ENCODE measurements at places on chromosomes 3 and 15.

- no peak for DNase-seq
Measured at GRCh38 chr3:133937756-133938601, 42.3 kb upstream of the RAB6B start.

GRCh38 chr3:170585937-170586310 is at the start of gene SLC7A14:
Gene SLC7A14 (minus strand): TSS chr3:170586075. CDS start chr3:170526936, 59,139 bp downstream.
- DNase-seq = no peak

- no peak for DNase-seq
Measured at GRCh38 chr15:68207176-68207935, 2.2 kb upstream of the CALML4 start.

- DNase-seq = no peak
Measured at GRCh38 chr3:106268696-106269095, 399.9 kb upstream of the CBLB start.

DNA sequence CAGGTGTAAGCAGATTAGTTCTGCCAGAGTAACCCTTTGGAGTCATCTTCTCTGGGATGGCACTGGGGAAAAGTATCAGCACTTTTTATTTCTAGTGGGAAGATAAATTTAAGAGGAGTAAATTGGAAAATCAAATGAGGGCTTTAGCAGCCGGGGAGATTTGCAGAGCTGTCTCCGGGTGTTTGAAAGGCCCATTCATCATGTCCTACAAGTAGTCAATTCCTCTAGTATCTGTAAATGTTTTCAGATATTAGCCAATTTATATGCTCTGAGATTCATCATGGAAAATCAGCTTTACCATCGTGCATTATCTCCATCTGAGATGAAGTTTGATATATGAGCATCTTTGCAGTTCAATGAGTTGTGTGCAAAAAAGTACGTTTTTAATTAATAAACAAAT is 93.6 kb downstream of the CDIN1 start:
- DNase-seq = no peak

DNA sequence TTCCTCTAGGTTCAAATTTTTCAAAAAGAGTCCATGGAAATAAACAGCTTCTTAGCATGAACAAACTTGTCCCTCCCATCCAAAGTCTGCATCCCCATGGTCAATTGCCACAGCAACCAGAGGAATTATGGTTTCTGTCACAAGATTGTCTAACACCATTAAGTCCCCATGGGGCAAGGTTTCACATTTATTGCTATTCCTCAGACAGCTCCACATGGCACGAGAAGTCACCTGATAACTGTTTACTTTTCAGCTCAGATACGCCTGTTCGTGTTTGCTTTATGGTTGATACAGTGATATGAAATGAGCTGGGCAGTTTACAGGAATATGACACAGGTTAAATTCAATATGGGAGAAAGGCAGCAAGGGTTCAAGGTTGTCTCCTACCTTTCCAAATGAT is 37.9 kb upstream of the MUC13 start:
- no peak for DNase-seq

- no peak for DNase-seq
Measured at GRCh38 chr3:197024881-197025735, 4.5 kb downstream of the MELTF start.

GRCh38 chr3:18195836-18196235 is 229.3 kb downstream of the SATB1 start:
- no peak for DNase-seq

- no peak for DNase-seq
Measured at GRCh38 chr3:156749244-156749643, 74.9 kb downstream of the TIPARP start.

DNA sequence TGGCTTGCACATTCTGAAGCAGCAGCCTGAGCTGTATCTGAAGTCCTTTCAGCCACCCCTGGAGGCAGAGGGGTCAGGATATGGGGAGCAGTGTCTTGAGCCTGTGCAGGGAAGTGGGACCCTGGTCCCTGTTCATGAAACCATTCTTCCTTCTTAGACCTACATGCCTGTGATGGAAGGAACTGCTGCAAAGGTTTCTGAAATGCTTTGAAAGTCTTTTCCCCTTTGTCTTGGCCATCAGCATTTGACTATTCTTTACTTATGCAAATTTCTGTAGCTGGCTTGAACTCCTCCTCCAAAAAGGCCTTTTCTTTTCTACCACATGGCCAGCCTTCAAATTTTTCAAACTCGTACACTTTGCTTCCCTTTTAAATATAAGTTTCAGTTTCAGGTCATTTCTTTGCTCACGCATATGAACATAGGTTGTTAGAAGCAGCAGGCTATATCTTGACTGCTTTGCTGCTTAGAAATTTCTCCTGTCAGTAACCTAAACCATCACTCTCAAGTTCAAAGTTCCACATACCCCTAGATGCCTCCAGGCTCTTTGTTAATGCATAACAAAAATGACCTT is 62.3 kb downstream of the GALK2 start:
- no peak for DNase-seq

DNA sequence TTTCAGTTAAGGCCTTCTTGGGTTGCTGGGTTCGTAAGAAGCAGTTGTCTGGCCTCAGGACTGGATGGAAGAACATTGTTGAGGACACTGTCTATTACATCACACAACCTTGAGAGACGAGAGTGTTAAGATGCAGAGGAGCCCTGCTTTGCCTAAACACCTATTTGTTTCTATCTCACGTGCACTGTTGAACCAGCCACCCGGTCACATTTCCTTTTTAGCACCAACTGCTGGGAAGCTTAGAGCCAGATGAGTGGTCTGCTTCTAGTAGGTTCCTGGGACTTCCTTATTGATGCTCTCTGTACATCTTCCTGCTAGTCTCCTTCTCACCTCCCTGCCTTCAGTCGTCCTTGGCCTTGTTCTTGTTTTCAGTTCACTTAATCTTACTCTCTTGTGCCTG is 22.3 kb downstream of the CAND2 start:
- no peak for DNase-seq
